ENCODE measurements at places on chromosomes 3 and 15. TPM values are rescaled to one million over a fixed set of nuclear protein-coding genes. Genes with fewer than 3 reads are reported as not detected.

DNA sequence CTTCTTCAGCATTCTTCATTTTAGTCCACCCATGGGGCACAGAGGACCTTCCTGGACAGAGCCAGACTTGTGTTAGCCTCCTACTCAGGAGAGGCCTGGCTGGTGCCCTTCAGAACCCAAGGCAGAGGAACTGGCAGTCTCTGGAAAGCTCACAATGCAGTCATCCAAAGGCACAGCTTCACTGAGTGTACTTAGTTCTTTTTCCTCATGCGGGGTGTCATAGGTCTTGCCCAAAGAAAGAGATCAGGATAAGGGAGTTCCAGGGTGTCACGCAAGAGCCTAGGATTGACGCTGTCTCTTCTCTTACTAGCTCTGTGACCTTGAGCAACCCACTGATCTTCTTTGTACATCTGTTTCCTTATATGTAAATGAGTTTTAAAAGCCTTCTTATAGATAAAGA is 58.7 kb downstream of the CD200 start:
- no peaks in the 10 kb centered on the region for H3K27me3 ChIP-seq
- no peak overlapping the region for H3K27ac ChIP-seq
- no peak overlapping the region for H3K4me3 ChIP-seq
- H3K36me3 ChIP-seq: no peaks in the 10 kb centered on the region
- DNase-seq: no peak
- no peaks in the 10 kb centered on the region for H3K4me1 ChIP-seq

DNA sequence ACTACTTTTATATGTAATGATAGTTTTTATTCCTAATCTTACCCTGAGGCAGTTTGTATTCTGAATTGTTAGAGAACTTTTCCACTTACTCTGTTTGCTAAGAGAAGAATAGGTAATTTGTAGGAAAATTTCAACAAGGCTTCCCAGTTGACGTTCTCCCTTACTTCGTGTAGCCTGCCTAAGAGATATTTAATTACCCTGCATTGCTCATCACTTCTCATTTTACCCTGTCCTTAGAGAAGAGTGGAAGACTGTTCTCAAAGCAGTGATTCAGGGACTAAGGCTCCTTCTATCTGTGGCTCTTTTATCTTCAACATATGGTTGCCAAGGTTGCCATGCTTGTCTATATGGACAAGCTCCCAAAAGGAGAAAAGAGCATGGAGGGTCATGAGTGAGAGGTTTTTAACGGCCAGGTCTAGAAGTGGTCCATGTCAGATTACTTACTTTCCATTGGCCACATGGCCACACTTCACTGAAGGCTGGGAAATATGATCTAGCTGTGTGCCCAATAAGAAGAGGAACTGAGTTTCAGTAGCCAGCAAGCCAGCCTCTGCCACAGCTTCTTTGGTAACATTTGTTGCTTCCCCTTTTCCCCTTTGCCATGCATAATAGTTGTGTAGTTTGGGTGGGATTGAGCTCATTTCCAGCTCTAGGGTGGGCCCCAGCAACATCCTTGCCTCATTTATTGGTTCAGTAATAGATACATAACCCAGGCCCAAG is 22.1 kb downstream of the PDE8A start:
- peaks cover 4% of the 10 kb centered on the region for H3K4me1 ChIP-seq
- no peak overlapping the region for H3K27ac ChIP-seq
- no peak for DNase-seq
- H3K27me3 ChIP-seq: no peaks in the 10 kb centered on the region
- peaks cover 6% of the 10 kb centered on the region for H3K36me3 ChIP-seq

DNA sequence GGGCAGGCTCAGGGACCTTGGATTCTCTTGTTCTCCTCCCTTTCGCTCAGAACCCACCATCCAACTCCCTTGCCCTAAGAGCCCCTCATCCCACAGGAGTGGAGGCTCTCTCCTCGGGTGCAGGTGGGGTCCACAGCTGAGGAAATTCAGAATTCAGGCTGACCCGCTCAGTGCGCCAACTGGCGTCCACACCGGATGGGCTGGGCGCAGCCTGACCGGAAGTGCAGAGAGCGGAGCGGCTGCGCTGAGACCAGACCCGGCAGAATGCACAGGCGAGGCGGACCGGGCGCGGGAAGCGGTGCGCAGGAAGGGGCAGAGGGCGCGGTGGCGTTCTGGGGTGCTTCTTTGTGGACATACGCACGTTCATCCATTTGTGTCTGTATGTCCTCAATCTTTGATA is 210.4 kb upstream of the NDN start:
- no peaks in the 10 kb centered on the region for H3K36me3 ChIP-seq
- DNase-seq: no peak
- H3K4me1 ChIP-seq: peaks cover 2% of the 10 kb centered on the region

DNA sequence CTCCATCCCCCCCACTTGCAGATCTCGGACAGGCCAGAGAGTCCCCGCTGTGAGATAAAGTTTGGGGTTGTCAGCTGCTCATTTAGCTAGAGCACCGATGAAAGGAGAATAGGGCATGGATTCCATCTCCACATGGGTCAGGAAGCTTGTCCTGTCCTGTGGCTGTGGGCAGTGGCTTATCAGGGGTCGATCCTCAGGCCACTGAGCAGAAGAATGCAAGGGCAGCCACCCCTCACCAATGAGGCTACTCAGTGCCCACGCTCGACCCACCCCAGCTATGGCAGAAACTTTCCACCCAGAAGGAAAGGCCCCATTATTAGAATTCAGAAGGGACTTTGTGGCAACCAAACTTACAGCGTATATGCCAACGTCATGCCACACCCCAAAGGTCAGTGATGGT is 43.3 kb downstream of the CPN2 start:
- no peaks in the 10 kb centered on the region for H3K36me3 ChIP-seq
- peaks cover 3% of the 10 kb centered on the region for H3K27me3 ChIP-seq
- peaks cover 19% of the 10 kb centered on the region for H3K4me1 ChIP-seq
- H3K4me3 ChIP-seq: no peak overlapping the region

Gene FILIP1L
- total RNA-seq: 4.3 TPM

Gene CD86
- not detected for total RNA-seq

Gene PCOLCE2
- 33.4 TPM for total RNA-seq
